Large intestine (tissue), 12 donors: ENCODE measurements at places on chromosomes 3 and 15. TPM values are rescaled to one million over a fixed set of nuclear protein-coding genes. Genes with fewer than 3 reads are reported as not detected.

ANKRD34C gene
- not detected for polyA plus RNA-seq

DZIP3 gene
- polyA plus RNA-seq = 13.9 TPM

SAMD7 gene
- polyA plus RNA-seq = not detected

CCR9 gene
- 1.0 TPM for polyA plus RNA-seq

PAQR9 gene
- polyA plus RNA-seq = 0.13 TPM

C15orf40 gene
- polyA plus RNA-seq = 29.1 TPM

TEX55 gene
- polyA plus RNA-seq = not detected

- peak; percentile 42 for DNase-seq
- H3K27me3 ChIP-seq = no peaks in the 10 kb centered on the region
- H3K36me3 ChIP-seq = peaks cover 23% of the 10 kb centered on the region
- H3K4me3 ChIP-seq = no peak overlapping the region
- no peak overlapping the region for H3K27ac ChIP-seq
- H3K4me1 ChIP-seq = peaks cover 15% of the 10 kb centered on the region
These were observed 34.3 kb downstream of the SEC22C start for GRCh38 chr3:42547401-42547945.

GRCh38 chr3:119187266-119187665 lies 13.9 kb downstream of the UPK1B start:
- H3K4me3 ChIP-seq = no peak overlapping the region
- DNase-seq = no peak
- no peak overlapping the region for H3K27ac ChIP-seq
- peaks cover 7% of the 10 kb centered on the region for H3K4me1 ChIP-seq
- no peaks in the 10 kb centered on the region for H3K27me3 ChIP-seq

DNA sequence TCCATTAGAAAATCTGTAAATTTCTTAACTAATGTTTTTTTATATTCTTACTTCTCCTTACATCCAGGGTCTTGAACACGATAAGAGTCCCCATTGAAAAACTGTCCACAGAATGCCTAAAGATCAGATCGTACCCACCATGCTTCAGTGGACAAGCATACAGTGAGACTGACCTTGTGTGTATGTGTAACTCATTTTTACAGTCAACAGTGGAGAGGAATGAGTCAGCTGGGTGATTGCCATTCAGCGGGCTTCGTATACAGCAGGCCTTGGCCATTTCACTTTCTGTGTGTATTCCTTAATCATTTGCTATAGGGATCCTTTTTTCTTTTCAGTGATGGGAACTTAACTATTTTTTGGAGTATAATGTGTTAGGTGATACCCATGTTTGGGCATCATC lies 10.6 kb downstream of the PARP14 start:
- no peaks in the 10 kb centered on the region for H3K27me3 ChIP-seq
- H3K27ac ChIP-seq = peak overlapping the region; percentile 83
- no peak for DNase-seq
- peaks cover 52% of the 10 kb centered on the region for H3K36me3 ChIP-seq
- H3K4me1 ChIP-seq = peaks cover 10% of the 10 kb centered on the region
- no peak overlapping the region for H3K4me3 ChIP-seq

DNA sequence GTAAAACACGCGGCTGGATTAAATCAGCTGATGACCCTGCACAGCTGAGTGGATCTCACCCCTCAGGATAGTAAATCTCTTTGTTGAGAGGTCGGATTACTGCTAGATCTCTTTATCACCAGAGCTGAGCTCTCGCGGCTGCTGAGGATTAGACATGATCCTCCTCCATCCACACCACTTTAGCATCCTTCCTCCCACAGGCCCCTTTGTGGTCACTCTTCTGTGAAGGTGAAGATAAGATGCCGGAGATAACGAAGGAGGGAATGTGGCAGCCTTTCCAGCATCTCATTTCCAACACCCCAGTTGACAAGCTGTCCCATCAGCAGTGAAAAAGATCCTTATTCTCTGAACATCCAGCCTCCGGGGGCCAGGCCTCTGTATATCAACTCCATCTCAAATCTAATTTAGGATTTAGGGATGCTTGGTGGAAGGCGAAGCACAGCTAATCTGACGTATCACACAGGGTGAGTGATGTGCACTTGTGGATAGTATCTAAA lies 47.5 kb upstream of the SELENOK start:
- no peak for DNase-seq

- DNase-seq = peak; percentile 19
- peak overlapping the region; percentile 13 for H3K27ac ChIP-seq
- H3K27me3 ChIP-seq = no peaks in the 10 kb centered on the region
These were observed 118.6 kb upstream of the NR2E3 start for GRCh38 chr15:71691458-71692417.

GRCh38 chr3:31581660-31582059 lies 48.9 kb downstream of the STT3B start:
- no peak overlapping the region for H3K4me3 ChIP-seq
- no peaks in the 10 kb centered on the region for H3K27me3 ChIP-seq
- peaks cover 2% of the 10 kb centered on the region for H3K36me3 ChIP-seq
- no peak for DNase-seq
- H3K27ac ChIP-seq = no peak overlapping the region
- no peaks in the 10 kb centered on the region for H3K4me1 ChIP-seq

- H3K4me3 ChIP-seq = peak overlapping the region; percentile 29
- no peaks in the 10 kb centered on the region for H3K27me3 ChIP-seq
- DNase-seq = no peak
- H3K27ac ChIP-seq = no peak overlapping the region
- no peaks in the 10 kb centered on the region for H3K36me3 ChIP-seq
These were observed 442.0 kb downstream of the MAGI1 start for GRCh38 chr3:65596571-65597225.

GRCh38 chr15:68383161-68384074 lies 48.5 kb downstream of the ITGA11 start:
- no peak overlapping the region for H3K27ac ChIP-seq
- no peak overlapping the region for H3K4me3 ChIP-seq
- DNase-seq = no peak

- H3K4me1 ChIP-seq = no peaks in the 10 kb centered on the region
- no peak overlapping the region for H3K4me3 ChIP-seq
- H3K27ac ChIP-seq = no peak overlapping the region
- no peaks in the 10 kb centered on the region for H3K36me3 ChIP-seq
These were observed 53.3 kb downstream of the MEX3B start for GRCh38 chr15:81992523-81992922.

DNA sequence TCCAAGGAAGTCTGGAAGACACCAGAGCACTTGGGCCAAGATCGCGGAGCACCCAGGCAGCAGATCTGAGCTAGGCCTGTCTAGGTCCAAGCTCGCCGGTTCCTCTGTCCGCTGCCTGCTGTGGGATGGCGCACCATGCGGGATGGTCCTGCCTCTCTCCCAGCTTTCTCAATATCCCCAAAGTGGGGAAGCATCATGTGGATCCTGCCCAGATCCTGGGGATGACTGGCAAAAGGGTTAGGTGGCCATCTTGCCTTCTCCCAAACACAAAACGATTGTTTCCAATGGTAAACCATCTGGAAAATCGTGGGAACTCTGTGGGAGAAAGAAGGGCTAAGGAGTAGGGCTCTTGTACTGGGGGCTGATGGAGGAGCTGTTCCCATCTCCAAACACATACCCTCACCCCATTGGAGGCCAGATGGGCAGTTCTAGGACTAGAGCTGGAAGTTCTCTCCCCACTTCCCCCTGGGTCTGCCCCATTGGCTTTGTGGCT lies 8.9 kb downstream of the PRKCD start:
- peaks cover 40% of the 10 kb centered on the region for H3K36me3 ChIP-seq
- no peak for DNase-seq
- H3K27ac ChIP-seq = peak overlapping the region; percentile 76

GRCh38 chr3:132332508-132332907 lies 15.3 kb downstream of the ACP3 start:
- DNase-seq = no peak
- H3K4me1 ChIP-seq = no peaks in the 10 kb centered on the region
- no peaks in the 10 kb centered on the region for H3K27me3 ChIP-seq
- no peak overlapping the region for H3K27ac ChIP-seq
- no peaks in the 10 kb centered on the region for H3K36me3 ChIP-seq
- H3K4me3 ChIP-seq = no peak overlapping the region

GRCh38 chr15:70777170-70777926 lies 14.0 kb upstream of the UACA start:
- no peak for DNase-seq
- no peaks in the 10 kb centered on the region for H3K27me3 ChIP-seq
- no peak overlapping the region for H3K4me3 ChIP-seq
- no peak overlapping the region for H3K27ac ChIP-seq

GRCh38 chr15:70801109-70801508 lies 37.8 kb upstream of the UACA start:
- DNase-seq = no peak
- H3K27me3 ChIP-seq = peaks cover 7% of the 10 kb centered on the region
- no peak overlapping the region for H3K4me3 ChIP-seq
- no peaks in the 10 kb centered on the region for H3K36me3 ChIP-seq

DNA sequence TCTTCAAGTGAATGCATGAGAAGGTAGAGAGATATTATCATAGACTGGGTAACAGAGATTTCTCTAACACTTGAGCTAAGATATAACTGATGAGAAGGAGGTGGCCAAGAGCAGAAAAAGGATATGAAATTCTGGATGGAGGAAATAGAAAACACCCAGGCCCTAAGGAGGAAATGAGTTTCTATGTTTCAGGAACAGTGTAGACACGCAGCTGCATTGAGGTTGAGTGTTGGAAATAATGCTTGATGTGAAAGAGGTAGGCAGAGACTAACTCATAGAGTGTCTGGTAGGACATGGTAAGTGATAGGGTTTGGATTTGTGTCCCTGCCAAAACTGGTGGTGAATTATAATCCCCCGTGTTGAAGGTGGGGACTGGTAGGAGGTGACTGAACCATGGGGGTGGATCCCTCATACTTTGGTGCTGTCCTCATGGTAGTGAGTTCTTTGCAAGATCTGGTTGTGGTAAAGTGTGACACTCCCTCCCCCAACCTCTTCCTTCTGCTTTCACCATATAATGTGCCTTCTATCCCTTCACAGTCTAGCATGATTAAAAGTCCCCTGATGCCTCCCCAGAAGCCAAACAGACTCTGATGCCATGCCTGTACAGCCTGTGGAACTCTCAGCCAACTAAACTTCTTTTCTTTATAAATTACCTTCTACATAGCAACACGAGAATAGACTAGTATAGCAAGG lies 787.3 kb downstream of the EDEM1 start:
- H3K27me3 ChIP-seq = no peaks in the 10 kb centered on the region
- no peak overlapping the region for H3K4me3 ChIP-seq
- no peak for DNase-seq

DNA sequence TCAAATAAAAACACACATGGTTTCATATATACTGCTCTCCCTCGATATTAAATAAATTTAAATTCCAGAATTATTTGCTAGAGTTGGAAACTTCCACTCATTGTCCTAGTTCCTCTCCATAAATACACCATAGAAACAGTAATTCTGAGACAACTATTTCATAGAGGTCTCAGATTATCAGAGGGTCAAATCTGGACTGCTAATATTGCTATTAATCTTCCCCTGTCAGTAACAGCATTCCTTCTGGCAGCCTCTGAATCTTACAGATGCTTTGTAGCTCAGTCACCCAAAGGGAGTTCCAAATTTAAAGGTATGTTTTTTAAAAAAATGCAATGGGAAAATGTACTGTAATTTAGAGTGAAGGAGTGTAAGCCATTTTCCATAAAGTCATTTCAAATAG lies 428.8 kb downstream of the PYDC2 start:
- no peaks in the 10 kb centered on the region for H3K36me3 ChIP-seq
- no peaks in the 10 kb centered on the region for H3K27me3 ChIP-seq
- no peak overlapping the region for H3K27ac ChIP-seq

- no peaks in the 10 kb centered on the region for H3K4me1 ChIP-seq
- no peak overlapping the region for H3K27ac ChIP-seq
- H3K36me3 ChIP-seq = no peaks in the 10 kb centered on the region
- H3K27me3 ChIP-seq = peaks cover 4% of the 10 kb centered on the region
These were observed 149.7 kb upstream of the FRMD4B start for GRCh38 chr3:69535613-69536012.

DNA sequence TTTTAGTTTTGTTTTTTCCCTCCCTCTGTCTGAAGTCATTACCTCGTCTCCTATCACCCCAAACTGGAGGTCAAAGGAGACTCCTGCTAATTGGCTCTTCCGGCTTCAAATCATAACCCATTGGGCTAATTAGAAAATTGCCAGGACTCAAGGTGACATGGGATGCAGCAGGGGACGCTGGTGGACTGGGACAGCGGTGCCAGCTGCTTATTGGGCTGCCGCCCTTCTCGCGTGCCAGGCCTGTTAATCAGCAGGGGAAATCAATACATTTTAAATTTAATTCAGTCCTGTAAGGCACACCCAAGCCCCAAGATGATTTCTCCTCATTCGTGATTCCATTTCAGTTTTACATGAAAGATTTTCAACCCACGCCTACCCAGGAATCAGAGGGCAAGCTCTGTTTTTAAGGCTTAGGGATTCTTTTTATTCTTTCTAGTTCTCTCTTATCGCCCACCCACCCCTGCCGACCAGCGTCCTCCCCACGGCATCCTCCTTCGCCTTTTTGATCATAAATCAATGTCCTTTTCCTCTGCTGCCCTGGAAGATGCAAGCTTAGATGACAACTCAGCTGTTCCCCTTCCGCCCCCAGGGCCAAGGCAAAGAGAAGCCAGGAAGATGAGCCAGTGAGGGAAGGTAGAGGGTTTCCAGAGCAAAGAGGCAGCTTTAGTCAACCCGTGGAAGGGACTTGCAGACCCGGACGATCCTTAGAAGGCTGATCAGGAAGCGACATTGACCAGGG lies 329.6 kb downstream of the UACA start:
- H3K4me1 ChIP-seq = peaks cover 41% of the 10 kb centered on the region
- DNase-seq = no peak
- H3K27ac ChIP-seq = no peak overlapping the region
- no peak overlapping the region for H3K4me3 ChIP-seq
- H3K27me3 ChIP-seq = no peaks in the 10 kb centered on the region

DNA sequence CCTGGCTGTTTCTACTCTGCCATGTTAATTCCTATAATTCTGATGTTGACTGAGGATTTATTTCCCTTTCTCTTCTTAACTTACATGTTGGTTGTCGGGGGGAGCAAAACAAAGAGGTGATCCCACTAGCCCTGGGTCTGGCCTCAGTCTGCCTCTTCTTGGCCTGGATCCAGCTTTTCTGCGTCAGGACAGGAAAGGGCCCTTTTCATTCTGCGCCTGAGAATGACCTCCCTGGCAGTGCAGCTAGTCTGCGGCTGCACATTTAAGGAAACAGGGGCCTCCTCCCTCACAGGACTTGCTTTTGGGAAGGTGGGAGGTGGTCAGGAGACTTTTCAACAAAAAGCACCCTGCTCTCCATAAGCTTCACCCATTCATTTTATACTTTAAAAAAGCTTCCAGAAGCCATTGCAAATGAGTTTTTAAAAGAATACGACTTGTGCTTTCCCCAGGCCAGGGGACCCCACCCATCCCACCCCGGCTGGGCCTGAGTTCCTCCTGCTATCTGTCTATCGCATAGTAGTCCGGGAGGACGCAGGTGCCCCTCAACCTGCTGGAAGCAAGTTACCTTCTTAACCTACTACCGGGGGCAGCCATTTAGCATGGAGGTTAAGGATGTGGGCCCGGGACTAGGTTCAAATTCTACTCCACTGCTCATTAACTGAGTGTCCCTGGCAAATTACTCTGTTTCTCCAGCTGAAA lies 21.3 kb upstream of the EHD4 start:
- H3K27ac ChIP-seq = no peak overlapping the region
- H3K4me3 ChIP-seq = no peak overlapping the region
- no peaks in the 10 kb centered on the region for H3K27me3 ChIP-seq
- DNase-seq = no peak
- no peaks in the 10 kb centered on the region for H3K4me1 ChIP-seq
- H3K36me3 ChIP-seq = no peaks in the 10 kb centered on the region
